Activated T-cell treated with anti-CD3 and anti-CD28 coated beads, Interleukin-2, amount 50 U/mL, for 72 hours (primary cell): ENCODE measurements at places on chromosomes 3 and 15.

- DNase-seq, result no peak
These were observed 969.4 kb downstream of the PLOD2 start for GRCh38 chr3:145191543-145191942.

DNA sequence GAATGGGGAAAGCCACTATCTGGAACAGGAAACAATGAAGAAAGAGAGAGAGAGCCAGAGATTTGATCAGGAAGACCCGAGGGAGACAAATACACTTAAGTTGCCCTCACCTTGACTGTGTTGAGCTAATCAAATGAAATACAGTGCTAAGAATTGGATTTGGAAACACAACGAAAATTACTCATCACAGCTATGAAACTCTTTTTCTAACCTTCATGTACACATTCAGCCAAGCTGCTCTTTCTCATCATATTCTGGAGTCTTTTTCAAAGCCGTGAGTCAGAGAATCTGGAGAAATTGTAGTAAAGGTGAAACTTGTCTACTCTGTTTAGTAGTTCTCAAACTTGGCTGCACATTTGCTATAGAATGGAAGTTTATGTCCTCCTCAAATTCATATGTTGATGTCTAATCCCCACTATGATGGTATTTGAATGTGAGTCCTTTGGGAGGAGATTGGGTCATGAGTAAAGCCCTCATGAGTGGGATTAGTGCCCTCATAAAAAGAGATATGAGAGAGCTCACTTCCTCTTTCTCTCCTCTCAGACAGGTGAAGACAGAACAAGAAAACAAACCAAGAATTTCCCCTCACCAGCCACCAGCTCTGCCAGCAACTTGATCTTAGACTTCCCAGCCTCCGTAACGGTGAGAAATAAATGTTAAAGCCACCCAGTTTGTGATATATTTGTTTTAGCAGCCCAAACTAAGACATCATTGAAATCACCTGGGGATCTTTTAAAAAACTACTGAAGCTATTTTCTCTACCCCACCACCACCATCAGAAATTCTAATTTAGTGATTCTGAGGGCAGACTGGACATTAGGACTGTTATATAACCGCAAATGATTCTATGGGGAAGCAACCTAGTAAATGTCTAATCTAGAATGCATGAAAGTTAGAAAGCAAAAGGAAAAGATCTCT is 143.6 kb upstream of the GRM7 start:
- DNase-seq, result no peak

DNA sequence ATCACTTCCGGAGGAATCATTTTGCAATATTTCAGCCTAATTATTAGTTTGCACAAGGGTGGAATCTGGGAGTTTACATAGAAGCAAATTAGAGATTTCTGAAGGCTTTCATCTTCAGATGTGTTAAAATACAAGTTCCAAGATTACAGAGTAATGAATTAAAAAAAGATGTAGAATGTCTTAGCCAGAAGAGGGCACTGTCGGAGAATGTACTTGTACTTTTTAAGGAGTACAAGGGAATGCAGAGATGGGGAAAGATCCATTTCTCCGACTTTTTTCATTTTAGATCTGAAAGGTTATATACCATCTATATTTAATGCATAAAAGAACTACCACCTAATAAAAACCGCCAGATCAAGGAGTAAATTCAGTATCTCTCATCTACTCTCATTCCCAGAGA is 43.1 kb upstream of the WDR5B start:
- DNase-seq, result no peak

DNA sequence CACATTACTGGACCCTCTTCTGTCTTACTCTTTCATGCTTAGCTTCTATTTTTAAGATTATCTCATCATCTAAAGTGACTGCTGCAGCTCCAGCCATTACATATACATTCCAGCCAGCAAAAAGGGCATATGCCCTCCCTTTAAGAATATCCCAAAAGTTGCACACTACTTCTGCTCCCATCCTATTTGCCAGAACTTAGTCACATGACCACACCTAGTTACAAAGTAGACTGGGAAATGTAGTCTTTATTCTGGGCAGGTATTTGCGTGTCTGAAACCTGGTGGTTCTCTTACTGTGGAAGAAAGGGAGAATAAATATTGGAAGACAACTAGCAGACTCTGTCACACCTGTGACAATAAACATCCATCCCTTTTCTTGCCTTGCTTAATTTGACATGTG is 341.6 kb upstream of the NR2E3 start:
- DNase-seq, result no peak

DNA sequence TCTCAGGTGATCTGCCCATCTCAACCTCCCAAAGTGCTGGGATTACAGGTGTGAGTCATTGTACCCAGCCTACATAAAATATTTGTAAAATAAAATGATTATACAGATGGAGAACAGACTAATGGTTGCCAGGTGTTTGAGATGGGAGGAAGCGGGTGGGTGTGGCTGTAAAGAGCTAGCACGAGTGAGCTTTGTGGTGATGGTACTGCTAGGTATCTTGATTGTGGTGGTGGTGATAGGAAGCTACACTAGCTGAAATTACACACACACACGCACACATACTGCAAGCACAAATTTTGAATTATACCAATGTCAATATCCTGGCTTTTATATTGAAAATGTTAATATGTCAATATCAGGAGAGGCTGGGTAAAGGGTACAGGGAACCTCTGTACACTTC is 5.4 kb downstream of the PGPEP1L start:
- DNase-seq, result no peak

- DNase-seq, result no peak
These were observed 14.2 kb upstream of the ANKDD1A start for GRCh38 chr15:64897345-64897985.

- no peak for DNase-seq
These were observed 13.4 kb upstream of the RTP1 start for GRCh38 chr3:187183903-187184302.

GRCh38 chr3:139653582-139653981 is 24.2 kb downstream of the NMNAT3 start:
- no peak for DNase-seq

- DNase-seq, result peak; percentile 37
These were observed 693 bp downstream of the CD200 start for GRCh38 chr3:112333381-112334317.

DNA sequence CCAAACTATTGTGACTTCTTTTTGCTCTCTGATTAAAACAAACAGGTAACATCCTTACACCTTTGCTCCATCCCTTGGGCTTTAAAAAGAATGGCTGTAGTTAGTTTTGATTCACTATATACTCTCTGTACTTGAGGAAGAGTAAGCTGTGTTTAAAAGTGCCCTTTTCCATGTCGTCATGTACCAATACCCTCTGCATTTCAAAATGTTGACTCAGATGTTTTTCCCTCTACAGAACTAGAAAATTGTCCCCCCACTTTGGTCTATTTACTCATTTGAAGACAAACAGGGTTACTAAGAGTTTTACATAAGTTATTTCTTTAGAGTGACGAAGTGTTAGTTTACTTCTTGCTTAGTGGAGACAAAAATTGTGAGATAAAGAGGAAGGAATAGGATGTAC is 62.7 kb downstream of the TASOR start:
- DNase-seq, result no peak

DNA sequence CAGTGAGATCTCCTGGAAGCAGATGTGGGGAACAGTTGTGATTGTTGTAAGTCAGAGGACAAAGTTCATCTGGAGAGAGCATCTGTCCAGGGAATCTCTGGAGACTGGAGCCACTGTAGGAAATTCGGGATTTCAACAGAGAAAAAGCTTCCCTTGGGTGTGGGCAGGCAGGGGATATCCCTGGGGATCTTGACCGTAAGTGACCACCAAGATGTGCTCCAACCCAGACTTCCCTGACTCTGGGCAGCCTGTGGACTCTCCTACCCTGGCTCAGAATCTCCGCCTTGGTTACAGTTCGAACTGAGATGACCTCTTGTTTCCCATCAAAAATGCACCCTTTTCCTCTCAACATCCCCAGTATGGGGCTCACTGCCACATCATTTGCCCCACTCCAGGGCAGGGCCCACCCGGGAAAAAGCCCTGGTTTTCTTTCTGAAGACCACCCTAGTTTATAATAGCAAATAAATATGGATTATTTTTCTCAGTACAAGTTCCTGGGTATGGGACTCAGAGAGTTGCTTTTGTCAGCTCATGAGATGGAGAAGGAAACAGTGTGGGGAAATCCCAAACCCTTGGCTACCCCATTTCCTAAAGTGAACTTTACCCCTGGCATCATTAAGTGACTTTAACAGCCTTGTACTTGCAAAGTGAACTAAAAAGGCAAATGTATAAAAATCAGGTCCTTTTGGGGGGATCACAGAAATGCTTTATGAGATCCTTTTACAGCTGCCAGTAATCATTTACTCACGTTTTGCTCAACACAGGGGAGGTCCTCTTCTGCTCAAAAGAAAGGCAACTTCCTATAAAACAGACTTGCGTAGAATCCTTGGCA is 89.9 kb downstream of the CCNL1 start:
- no peak for DNase-seq

DNA sequence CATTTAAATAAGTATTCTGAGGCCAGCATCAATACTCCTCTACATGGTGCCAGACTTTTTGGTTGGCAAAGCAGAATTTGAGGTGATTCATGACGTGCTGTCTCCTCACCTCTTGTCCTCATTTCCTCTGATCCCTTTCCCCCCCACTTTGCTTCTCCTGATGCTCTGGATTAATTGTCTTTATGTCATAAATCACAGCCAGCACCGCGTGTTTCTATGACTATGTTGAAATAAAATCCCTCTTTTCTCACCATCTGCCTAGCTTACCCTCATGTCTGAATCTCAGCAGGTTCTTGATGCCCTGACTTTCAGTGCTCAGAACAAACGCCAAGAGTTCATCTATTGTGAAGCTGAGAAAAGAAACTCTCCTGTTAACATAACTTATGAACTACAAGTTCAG is 19.7 kb upstream of the PTPRG start:
- no peak for DNase-seq

- DNase-seq, result no peak
These were observed 13.2 kb downstream of the PFN2 start for GRCh38 chr3:149957361-149958125.
